Right renal pelvis (tissue), 4 donors: ENCODE measurements at places on chromosomes 16 and 17.

- no peak for DNase-seq
These were observed 23.2 kb downstream of the ITGB3 start for GRCh38 chr17:47276868-47277267.

- peak; percentile 66 for DNase-seq
These were observed 65.9 kb upstream of the SDK2 start for GRCh38 chr17:73710095-73710592.

- DNase-seq = no peak
These were observed 28.9 kb downstream of the WIPF2 start for GRCh38 chr17:40247926-40248495.

- peak; percentile 13 for DNase-seq
These were observed 73.3 kb upstream of the MTMR4 start for GRCh38 chr17:58587713-58588117.

DNA sequence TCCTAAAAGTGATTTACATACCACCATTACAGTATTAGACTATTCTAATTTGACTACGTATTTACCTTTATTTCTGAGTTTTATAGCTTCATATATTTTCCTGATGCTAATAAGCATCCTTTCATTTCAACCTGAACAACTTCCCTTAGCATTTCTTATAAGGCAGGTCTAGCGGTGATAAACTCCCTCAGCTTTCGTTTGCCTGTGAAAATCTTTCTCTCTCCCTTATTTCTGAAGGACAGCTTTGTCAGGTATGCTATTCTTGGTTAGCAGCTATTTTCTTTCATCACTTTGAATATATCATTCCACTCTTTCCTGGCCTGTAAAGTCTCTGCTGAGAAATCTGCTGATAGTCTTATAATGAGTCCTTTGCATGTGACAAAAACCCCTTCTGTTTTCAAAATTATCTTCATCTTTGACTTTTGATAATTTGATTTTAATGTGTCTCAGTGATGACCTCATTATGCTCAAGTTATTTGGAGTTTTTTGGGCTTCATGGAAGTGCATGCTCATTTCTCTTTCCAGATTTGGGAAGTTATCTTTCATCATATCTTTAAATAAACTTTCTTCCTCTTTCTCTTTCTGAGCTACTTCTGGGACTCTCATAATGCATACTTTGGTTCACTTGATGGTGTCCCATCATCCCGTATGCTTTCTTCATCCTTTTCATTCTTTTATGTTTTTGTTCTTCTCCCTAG lies 285.4 kb upstream of the PMFBP1 start:
- DNase-seq = no peak

DNA sequence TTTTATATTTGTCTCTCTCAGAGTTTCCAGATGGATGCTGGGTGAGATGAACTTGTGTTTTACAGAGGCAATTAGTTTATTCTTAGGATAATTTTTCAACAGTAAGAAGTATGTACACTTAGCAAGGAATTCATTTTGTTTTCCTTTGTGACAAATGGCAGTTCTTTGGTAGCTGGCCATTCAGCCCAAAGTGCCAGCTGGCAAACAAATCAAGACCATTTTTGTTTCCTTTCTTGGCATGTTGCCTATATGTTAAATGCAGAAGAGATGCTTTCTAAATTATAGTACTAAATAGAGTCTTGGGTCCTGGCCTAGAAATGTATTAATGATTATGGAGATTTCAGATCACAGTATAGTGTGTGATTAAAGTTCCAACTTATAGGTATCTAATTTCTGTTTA lies 337.1 kb downstream of the CNTNAP4 start:
- DNase-seq = no peak

- no peak for DNase-seq
These were observed 58.3 kb downstream of the NKD1 start for GRCh38 chr16:50606431-50607050.

DNA sequence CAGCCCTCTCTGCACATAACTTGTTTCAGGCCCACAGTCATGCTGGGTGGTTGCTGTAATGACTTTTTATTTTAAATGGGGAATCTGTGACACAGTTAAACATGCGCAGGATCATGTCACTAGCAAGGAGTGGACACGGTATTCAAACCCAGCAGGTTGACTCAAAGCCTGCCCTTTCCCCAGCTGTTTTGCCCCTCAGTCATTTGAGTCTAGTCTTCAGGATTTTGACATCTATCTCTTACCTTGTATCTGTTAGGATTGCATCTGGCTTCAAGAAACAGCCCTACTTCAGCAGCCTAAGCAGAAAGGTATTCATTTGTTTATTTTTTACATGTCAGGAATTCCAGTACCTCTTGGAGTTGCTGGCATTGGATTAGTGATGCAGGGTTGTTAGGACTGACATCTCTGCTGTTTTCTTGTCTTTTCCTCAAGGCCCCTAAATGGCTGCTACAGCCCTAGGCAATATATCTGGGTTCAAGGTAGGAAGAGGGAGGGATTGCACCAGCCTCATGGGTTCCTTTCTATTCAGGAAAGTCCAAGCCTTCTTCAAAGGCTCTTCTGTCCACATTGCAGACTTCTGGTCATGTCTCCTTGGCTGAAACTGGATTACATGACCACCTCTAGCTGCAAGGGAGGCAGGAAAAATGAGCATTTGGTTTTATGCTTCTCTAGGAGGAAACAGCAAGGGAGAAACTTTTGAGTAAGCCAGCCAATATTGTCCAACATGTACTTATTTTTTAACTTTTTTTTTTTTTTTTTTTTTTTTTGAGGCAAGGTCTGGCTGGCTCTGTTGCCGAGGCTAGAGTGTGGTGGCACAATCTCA lies 22.8 kb downstream of the ABCC1 start:
- DNase-seq = no peak

DNA sequence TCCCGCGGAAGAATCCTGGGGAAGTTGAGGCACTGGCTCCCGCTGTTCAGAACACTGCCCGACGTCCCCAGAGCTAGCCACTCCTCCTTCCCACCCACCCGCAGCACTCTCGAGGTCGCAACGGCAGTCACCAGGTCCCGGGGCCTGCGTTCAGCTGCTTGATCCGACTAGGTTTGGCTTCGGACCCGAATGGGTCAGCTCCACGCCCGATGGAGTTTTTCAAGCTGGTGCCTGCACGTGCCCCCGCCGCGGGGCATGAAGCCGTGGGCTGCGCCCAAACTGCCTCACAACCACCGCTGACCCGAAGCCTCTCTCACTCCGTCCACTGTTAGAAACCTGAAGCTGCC lies 12.4 kb upstream of the ODF4 start:
- DNase-seq = no peak

DNA sequence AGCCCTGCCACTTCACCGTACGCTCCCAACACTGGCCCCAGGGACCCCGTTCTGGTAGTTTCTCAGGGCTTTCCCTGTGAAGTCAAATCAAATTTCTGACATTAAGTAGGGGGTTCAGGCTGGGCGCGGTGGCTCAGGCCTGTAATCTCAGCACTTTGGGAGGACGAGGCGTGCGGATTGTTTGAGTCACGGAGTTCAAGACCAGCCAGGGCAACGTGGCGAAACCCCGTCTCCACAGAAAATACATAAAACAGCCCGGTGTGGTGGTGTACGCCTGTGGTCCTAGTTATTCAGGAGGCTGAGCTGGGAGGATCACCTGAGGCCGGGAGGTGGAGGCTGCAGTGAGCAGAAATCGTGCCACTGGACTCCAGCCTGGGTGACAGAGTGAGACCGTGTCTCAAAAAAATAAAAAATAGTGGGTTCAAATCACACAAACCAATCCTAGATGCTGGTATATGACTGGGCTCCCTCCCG lies 632 bp downstream of the CYBC1 start:
- no peak for DNase-seq

DNA sequence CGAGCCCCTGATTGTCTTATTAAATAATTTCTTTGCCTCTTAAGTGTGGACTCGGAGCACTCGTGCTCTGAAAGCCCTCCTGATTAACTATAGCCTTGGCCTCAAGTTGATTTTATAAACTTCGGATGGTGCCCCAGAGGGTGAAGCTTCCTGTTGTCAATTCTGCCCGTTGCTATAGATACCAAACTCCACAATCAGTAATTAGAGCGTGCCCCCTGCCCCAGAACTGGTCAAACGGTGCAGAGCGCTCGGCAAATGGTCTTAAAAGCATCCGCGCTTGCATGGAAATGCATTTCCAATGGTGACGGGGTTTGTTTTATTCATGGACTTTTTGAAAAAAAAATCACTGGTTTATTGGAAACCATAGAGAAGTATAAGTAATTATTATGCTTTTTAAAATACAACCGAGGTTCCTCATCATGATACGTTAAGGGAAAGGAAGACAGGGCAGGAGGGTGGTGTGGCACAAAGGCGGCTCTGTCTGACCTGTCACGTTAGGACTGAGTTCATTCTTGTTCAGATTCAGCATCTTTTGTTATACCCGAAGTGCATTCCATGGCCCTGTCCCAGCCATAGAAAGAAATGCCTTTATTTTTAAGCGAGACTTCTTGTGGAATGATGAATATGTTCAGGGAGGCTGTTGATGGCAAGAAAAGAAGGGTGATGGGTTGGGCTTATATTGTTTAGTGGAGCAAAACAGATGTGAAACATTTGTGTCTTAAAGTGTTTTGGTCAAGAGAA lies 476.4 kb downstream of the MAF start:
- no peak for DNase-seq

- no peak for DNase-seq
These were observed 72.9 kb downstream of the CREBBP start for GRCh38 chr16:3807425-3808123.

DNA sequence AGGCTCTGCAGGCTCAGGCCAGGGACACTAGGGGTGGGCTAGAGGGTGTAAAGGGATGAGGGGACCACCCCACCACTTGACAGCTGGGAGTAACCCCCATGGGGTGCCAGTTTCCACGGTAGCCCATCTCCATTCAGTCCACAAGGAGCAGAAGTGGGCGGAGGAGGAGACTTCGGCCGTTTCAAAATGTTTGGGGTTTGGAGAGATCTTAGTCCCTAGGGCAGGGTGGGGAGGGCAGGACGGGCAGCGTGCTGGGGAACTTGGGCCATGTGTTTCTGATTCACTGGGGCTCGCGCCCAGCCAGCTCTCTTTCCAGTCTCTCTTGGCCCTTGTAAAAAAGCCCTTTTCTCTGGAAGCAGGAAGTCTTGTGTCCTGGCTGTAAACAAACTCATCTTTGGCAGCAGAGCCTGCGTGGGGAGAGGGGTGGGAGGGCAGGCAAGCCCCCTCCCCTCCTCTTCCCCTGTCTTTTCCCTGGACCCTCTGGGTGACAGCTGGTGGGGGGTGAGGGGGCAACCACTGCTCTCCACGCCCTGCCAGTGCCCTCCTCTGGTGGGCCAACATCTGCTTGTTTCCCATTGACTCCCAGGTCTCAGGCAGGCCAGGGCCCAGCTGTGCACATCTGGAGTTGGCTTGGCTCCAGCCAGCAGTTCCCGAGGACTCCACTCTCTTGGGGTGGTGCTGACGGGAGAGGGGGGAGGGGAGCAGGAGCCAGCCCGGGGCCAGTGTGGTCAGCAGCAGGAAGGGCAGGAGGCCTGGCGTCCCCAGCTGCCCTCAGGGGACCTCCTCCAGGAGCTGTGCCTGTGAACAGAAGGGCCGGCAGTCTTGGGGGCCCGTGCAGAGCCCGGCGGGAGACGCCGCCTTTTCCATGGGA lies 8.1 kb downstream of the CYGB start:
- peak; percentile 70 for DNase-seq

DNA sequence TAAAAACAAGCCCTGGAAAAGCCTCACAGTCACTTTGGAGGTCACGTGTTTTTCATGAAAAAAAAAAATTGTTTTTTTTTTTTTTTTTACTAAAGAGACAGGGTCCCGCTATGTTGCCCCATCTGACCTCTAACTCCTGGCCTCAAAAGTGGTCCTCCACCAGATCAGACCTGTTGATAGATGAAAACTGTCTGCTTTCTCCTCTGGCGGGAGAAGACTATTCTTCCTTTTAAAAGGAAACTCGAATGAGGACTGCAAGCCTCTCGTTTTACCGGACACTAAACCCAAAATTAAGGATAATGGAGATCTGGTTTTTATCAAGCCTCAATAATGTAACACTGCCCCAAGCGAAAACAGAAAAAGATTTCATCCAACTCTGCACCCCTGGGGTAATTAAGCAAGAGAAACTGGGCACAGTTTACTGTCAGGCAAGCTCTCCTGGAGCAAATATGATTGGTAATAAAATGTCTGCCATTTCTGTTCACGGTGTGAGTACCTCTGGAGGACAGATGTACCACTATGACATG lies 25.8 kb downstream of the ZCCHC14 start:
- DNase-seq = no peak

- no peak for DNase-seq
These were observed at the start of gene ZNF768 for GRCh38 chr16:30526137-30526822. ZNF768 (minus strand) TSS chr16:30526566; CDS start chr16:30526413, 153 bp downstream.

DNA sequence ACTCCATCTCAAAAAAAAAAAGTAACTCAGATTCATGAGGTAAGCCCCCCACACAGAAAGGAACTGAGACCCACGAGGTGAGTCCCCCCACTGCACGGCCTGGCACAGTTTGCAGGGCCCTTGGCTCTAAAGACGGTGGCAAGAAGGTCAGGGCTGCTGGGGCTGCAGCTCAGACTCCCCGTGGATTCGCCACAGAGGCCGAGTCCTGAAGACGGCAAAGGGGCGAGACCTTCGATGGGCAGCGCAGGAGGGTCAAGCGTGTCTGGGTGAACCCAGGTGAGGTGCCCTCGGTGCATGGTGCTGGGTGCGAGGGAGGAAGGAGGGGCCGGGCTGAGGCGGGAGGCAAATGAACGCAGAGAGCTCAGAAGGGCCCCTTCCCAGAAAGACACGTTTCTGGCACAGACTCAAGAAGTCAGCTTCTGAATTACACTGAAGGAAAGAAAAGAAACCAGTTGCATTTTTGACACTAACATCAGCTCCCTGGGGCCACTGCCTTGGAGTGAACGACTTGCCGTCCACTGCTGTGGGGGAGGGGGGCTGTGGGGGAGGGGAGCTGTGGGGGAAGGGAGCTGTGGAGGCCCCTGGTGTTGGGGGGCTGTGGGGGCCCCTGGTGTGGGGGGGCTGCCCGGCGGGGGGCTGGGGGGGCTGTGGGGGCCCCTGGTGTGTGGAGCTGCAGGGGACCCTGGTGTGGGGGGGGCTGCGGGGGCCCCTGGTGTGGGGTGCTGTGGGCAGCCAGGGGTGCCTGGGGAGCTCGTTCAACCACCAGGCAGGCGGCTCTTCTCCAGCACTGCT lies 69.8 kb upstream of the METRNL start:
- no peak for DNase-seq
